ENCODE measurements at places on chromosomes 5 and 9. TPM values are rescaled to one million over a fixed set of nuclear protein-coding genes. Genes with fewer than 3 reads are reported as not detected.

DNA sequence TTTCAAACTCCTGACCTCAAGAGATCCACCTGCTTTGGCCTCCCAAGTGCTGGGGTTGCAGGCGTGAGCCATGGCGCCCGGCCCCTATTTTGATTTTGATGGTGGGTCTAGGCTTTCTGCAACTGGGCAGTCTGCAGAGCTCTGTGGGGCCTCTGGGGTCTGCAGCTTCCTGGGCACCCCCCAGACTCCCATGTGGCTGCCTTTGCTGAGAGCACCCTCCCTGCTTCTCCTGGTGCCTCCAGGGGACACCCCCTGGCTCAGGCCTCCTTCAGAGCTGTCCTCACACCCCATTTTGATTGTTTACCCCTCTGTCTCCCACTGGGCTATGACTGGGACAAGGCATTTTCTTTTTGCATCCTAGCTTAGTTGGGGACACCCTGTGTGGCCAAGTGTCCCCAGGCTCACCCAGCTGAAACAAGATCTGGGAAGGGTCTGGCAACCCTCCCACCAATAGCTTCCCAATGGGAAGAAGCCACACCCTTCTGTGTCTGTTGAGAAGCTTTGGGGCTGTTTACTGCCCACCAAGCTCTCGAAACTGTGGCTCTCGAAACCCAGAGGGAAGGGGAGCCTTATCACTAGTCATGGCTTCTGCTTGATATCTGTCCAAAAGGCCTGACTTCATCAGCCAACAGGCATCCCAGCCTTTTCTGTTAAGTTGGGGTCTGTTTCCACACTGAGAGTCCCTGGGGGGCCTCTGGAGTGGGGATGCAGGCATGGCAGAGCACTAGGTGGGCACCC is 204.4 kb upstream of the IER5L start:
- no peak for DNase-seq
- H3K4me1 ChIP-seq, result peaks cover 6% of the 10 kb centered on the region

The TIMD4 gene
- 13.5 TPM for total RNA-seq

- no peak for DNase-seq
- H3K27me3 ChIP-seq, result peaks cover 5% of the 10 kb centered on the region
- H3K4me3 ChIP-seq, result no peak overlapping the region
These were observed 53.9 kb downstream of the ZNF366 start for GRCh38 chr5:72453246-72453775.

The GPR150 gene
- 0.21 TPM for total RNA-seq

DNA sequence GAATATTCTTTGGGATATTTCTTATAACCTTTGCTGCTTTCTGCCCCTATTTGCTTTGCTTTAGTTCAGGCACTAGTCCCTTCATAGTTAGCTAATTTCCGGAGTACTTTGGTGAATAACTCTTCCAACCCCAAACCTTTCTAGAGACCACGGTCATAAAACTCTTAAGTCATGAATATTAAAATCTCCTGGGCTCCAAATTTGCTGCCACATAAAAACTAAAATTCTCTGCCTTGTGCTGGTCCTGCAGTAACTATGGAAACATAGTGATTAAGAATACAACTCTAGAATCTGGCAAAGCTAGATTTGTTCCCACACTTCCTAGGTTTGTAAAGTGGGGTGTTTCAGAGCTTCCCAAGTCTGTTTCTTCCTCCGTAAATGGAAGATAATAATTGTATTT is 10.0 kb upstream of the ACTBL2 start:
- no peak for DNase-seq
- no peaks in the 10 kb centered on the region for H3K4me1 ChIP-seq
- H3K36me3 ChIP-seq, result no peaks in the 10 kb centered on the region
- no peak overlapping the region for H3K4me3 ChIP-seq
